Myocyte (in vitro differentiated cells): ENCODE measurements at places on chromosomes 1 and 21.

- DNase-seq, result no peak
Observed at GRCh38 chr1:8970870-8971337, 25.2 kb downstream of the CA6 start.

DNA sequence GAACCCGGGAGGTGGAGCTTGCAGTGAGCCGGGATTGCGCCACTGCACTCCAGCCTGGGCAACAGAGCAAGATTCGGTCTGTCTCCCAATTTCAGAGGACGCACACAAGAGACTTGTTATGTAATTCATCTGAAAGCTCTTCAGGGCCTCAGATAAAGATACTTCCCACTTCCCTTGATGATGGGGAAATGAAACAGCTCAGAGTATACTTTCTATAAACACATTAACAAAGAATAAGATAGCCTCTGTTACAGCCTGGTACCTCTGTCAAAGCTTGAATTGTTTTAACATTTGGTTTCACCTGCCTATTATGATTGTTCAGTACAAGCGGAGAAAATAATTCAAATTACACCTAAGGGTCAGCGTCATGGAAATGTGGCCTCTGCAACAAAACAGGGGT is 622.9 kb upstream of the ADGRL4 start:
- DNase-seq, result no peak

GRCh38 chr1:16141573-16142336 is 14.1 kb downstream of the EPHA2 start:
- no peak for DNase-seq

- no peak for DNase-seq
Observed at GRCh38 chr1:94115900-94116436, 5.0 kb downstream of the ABCA4 start.
